ENCODE measurements at places on chromosomes 12 and 14. TPM values are rescaled to one million over a fixed set of nuclear protein-coding genes. Genes with fewer than 3 reads are reported as not detected.

DNA sequence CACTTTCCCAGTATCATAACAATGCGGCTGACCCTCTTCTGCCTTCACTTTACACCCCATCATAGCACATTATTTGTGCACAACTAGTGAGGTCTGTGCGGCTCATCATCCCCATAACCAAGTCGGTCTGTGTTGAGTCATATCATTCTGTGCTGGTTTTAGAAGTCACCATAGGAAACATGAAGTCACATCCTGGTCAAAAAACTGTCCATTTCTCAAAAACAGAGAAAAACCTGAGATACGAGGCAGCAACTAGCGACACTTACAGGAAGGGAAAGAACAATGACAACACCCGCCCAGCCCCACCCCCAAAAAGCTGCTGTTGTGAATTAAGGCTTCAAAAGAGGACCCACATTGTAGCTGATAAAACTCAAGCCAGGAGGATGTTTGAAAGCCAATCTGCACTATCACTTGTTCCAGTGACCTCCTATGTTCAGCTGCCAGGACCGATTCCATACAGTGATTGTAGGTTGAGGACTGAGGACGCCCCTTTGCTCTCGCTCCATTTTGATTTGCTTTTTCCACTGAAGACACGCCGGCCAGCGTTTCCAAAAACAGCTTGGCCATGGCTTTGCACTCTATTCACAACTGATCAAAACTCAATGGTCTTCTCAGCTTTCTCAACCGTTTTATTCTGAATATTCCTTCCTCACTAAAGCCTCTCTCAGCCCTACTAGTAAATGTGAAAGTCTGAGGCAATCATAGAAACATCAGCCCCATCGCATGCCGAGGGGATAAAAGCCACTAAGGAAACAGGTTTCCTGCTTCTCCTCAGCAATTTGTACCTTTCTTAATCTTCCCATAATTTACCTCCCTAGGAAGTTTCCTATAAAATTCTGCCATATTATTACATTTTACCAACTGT is 87.5 kb downstream of the DUSP16 start:
- DNase-seq: no peak

DNA sequence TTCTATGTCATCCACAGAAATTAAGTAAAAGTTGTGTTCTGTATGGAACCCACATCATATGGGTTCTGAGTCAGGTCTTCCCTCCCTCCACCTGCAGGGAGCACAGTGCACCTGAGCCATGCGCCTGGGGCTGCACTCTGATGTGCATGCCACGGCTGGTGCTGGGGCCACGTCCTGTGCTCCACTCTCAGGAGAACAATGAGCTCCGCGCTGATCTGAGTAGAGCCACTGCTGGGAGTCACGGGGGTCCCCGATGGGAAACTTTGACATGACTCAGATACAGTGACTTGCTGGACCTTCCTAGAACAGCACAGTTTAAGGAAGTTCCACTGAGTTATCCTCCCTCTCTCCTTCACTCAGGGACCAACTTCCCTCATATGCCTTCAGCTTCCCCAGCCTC is 683.4 kb downstream of the TMEM121 start:
- DNase-seq: no peak

- no peak for DNase-seq
Measured at GRCh38 chr12:675562-675961, 12.3 kb upstream of the NINJ2 start.

PLA2G1B gene
- total RNA-seq: not detected

FOXA1 gene
- 5.2 TPM for total RNA-seq

GRCh38 chr12:12467264-12467663 is 95.4 kb downstream of the DUSP16 start:
- DNase-seq: no peak

C12orf56 gene
- 0.62 TPM for total RNA-seq

GRCh38 chr12:113845900-113846674 is 120.0 kb downstream of the RBM19 start:
- DNase-seq: no peak

GRCh38 chr14:104717646-104718045 is 6.4 kb upstream of the ADSS1 start:
- no peak for DNase-seq

PARP11 gene
- 11.4 TPM for total RNA-seq

PIWIL1 gene
- not detected for total RNA-seq

CMTM5 gene
- 0.26 TPM for total RNA-seq

INSM2 gene
- total RNA-seq: not detected

DNA sequence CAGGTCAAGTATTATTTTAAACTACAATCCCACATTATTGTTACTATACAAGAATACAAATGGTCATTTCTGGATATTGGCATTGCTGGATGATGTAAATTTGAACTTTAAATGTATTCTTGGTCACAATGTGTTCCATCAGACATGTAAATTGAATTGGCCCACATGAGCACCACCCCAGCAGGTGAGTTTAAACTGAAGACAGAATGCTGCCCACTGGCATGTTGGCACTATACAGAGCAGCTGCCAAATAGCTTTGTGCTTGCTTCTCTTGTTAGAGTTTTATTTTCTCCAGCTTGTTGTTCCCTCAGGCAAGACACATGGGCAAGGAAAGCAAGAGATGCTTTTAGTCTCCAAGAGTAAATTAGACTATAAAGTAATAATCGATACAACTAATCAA is 98.6 kb downstream of the C12orf50 start:
- no peak for DNase-seq

- no peak for DNase-seq
Measured at GRCh38 chr14:63991833-63992232, 139.0 kb downstream of the SYNE2 start.

Data from endothelial cell (in vitro differentiated cells).